ENCODE measurements at places on chromosomes 1 and 21. TPM values are rescaled to one million over a fixed set of nuclear protein-coding genes. Genes with fewer than 3 reads are reported as not detected.
A peak's percentile ranks its signal among the peaks of the same experiment; 100 is the strongest.

DNA sequence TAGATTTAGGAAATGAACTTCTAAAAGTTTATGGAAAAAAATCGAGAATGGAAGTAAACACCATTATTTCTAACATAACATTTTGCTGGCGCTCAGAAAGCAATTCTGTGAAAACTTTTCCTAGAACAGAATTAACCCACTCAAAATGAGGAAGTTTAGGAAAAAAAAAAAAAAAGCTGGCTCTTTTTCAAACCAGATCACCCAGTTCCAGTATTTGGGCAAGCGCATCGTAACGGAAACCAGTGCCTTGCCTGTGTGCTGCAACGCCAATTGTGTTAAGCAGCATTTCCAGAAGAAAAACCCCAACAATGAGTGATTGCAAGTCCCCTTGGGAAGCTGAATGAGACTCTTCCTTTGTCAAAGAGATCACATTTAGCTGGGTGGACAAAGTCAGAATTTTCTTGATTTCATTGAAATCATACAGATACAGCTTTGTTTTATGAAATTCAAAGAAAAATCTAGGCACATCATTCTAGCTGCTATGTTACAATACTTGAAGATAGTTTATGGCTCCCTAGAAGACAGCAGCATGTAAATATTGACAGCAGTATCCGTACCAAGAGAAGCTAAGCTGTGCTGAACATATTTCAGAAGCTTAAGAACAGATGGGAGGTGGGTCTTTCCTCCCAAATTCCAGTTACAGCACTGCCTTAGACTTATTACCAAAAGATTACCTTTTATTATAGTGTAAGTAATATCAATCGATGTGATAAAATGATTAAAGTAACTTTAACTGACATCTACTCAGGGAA, 113.4 kb downstream of the ERG start:
- H3K36me3 ChIP-seq, result no peaks in the 10 kb centered on the region
- no peak for DNase-seq
- no peak overlapping the region for H3K27ac ChIP-seq
- peaks cover 13% of the 10 kb centered on the region for H3K27me3 ChIP-seq
- H3K4me1 ChIP-seq, result no peaks in the 10 kb centered on the region
- no peak overlapping the region for H3K4me3 ChIP-seq

DNA sequence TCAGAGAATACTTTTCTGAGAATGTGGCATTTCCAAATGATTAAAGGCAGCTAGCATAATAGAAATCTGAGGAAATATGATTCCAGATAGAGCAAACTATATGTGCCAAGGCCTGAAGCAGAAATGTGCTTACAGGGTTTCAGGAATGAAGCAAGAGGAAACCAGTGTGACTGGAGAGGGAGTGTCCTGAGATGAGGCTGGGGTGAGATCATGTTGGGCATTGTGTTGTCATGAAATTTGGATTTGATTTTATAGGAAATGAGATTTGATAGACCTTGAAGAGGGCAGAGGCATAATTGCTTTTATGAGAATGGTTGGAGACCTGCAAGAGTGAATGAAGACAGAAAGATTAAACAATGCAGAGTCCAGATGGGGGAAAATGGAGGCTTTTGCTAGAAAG, 338.1 kb upstream of the SNX7 start:
- peaks cover 4% of the 10 kb centered on the region for H3K27me3 ChIP-seq
- no peaks in the 10 kb centered on the region for H3K36me3 ChIP-seq
- H3K4me1 ChIP-seq, result peaks cover 16% of the 10 kb centered on the region
- no peak for DNase-seq
- peak overlapping the region; percentile 62 for H3K4me3 ChIP-seq

GRCh38 chr1:206952171-206952570, 5.9 kb upstream of the PIGR start:
- H3K36me3 ChIP-seq, result no peaks in the 10 kb centered on the region
- no peak overlapping the region for H3K4me3 ChIP-seq
- H3K4me1 ChIP-seq, result no peaks in the 10 kb centered on the region
- no peak for DNase-seq
- no peaks in the 10 kb centered on the region for H3K27me3 ChIP-seq

GRCh38 chr1:110049801-110050601, 15.6 kb downstream of the STRIP1 start:
- DNase-seq, result no peak
- no peak overlapping the region for H3K4me3 ChIP-seq
- no peaks in the 10 kb centered on the region for H3K27me3 ChIP-seq
- H3K27ac ChIP-seq, result no peak overlapping the region

DNA sequence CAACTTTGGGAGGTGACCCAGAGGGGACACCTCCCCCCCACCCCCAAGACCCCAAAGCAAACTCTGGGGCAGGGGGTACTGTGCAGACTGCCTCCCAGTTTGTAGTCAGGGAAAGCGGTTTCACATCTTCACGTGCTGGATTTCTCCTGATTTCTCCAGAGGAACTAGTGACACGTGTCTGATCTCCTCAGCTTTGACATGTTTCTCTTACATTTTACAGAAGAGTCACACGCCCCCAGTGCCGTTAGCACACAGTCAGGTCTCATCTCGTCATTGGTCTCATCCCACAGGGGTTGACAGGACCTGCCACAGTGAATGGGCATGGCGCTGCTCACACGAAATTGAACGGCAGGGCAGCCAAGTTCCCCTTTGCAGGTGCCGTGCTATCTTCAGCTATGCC, 11.8 kb downstream of the PDPN start:
- H3K27me3 ChIP-seq, result peaks cover 44% of the 10 kb centered on the region
- no peak overlapping the region for H3K27ac ChIP-seq
- H3K36me3 ChIP-seq, result no peaks in the 10 kb centered on the region
- no peak overlapping the region for H3K4me3 ChIP-seq
- no peak for DNase-seq
- no peaks in the 10 kb centered on the region for H3K4me1 ChIP-seq

DNA sequence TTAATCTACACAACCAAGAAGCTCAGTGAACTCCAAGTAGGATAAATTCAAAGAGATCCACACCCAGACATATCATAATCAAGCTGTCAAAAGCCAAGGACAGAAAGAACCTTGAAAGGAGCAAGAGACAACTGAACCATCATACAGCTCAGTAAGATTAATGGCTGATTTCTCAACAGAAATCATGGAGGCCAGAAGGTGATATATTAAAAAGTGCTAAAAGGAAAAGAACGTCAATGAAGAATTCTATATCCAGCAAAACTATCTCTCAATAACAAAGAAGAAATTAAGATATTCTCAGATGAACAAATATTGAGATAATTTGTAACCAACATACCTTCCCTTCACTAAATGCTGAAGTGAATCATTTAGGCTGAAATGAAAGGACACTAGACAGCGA, 161.8 kb downstream of the TRABD2B start:
- no peak for DNase-seq
- H3K36me3 ChIP-seq, result peaks cover 1% of the 10 kb centered on the region
- H3K27ac ChIP-seq, result no peak overlapping the region
- H3K27me3 ChIP-seq, result no peaks in the 10 kb centered on the region
- H3K4me1 ChIP-seq, result no peaks in the 10 kb centered on the region

- H3K4me1 ChIP-seq, result peaks cover 48% of the 10 kb centered on the region
- H3K36me3 ChIP-seq, result no peaks in the 10 kb centered on the region
- no peak overlapping the region for H3K4me3 ChIP-seq
- H3K27me3 ChIP-seq, result no peaks in the 10 kb centered on the region
Observed at GRCh38 chr1:156528231-156528630, 27.7 kb upstream of the MEF2D start.

Gene CA6
- 11.5 TPM for total RNA-seq

Gene GPATCH2
- 7.9 TPM for total RNA-seq

Gene KCNE2
- not detected for total RNA-seq

Gene SPRR3
- not detected for total RNA-seq

Gene CNR2
- 0.99 TPM for total RNA-seq
